ENCODE measurements at places on chromosomes 7 and 10.

DNA sequence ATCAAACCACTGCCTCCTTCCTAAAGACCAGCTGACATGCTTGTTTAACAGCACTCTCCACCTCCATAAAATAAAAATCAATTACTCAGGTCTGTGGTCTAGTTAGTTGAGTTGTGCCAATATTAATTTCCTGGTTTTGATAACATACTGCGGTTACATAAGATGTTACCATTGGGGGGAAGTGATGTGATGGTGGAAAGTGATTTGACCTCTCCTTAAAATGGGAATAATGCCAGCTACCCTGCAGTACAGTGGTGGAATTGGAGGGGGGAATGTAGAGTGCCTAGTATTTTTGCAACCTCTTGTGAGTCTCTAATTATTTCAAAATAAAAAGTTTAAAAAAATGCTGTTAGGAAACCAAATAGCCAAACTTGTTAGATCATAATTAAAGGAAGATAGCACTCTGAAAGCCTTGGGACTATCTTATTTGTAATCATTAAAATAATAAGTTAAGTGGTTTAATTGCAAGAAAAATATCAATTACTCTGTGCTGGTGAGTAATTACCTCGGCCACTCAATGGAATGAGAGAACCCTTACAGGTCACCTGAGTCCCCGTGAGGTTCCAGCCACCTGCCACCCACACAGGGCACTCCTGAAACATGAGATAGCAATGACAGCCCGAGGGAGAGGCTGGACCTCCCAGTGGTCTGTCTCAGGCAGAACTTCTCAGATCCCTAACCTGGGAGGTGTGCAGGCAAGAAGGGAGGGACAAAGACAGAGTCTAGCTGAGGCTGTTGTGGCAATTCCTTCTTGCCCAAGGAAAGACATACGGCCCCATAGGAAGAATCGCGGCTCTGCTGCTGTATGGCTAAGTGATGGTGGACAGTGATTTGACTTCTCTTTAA lies 94.1 kb downstream of the SH3PXD2A start:
- no peak for DNase-seq

- DNase-seq, result no peak
Observed at GRCh38 chr10:34489973-34490745, 324.9 kb downstream of the PARD3 start.

GRCh38 chr7:130941322-130942210 lies 207.6 kb upstream of the KLF14 start:
- no peak for DNase-seq

DNA sequence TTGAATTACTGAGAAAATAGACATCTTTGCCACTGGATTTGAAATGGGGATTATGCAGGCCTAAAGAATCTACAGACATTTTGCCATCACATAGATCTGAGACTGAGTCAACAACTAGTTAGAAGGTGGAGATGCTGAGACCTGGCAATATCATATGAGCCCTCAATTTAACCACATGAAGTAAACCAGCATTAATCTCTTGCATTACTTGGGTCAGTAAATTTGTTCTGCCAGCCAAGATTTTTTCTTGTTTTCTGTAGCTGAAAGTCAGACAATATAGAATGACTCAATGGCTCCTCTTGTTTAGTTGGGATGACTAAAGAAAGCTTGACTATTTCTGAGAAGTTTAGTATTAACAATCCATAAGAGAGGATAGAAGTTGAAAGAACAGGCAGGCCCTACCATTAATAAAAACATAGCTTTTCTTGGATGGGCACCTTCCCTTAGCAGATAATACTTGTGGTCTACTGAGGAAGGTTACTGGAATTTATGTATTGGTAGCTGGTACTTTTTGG lies 396.7 kb upstream of the SORCS1 start:
- DNase-seq, result no peak

- DNase-seq, result no peak
Observed at GRCh38 chr7:28748346-28748745, 209.8 kb downstream of the TRIL start.

GRCh38 chr7:494906-495305 lies 24.7 kb downstream of the PDGFA start:
- DNase-seq, result no peak

DNA sequence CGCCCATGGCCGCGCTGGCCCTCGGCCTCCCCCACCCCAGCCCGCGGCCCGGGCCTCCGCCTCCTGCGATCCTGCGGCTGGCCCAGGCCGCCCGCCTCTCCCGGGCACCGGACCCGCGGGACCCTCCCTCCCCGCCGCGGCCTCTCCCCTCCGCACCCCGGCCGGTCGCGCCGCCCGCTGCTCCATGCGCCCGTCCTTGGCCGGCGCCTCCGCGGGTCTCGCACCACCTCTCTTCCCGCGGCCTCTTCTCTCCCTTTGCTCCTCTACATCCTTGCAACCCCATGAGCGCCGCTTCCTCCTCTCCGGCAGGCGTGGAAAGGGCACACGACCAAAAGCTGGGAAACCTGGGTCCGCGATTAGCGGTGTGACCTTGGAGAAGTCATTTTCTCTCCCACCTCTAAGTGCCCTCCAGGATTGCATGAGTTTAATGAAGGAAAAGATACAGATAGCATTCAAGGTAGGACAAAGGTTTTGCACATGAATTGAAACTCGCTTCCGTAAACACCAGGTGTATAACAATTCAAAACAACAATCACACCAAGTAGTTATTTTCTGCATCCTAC lies 448 bp upstream of the SRPK2 start:
- DNase-seq, result peak; percentile 7

- DNase-seq, result no peak
Observed at GRCh38 chr10:3353235-3353634, 180.7 kb upstream of the PITRM1 start.

DNA sequence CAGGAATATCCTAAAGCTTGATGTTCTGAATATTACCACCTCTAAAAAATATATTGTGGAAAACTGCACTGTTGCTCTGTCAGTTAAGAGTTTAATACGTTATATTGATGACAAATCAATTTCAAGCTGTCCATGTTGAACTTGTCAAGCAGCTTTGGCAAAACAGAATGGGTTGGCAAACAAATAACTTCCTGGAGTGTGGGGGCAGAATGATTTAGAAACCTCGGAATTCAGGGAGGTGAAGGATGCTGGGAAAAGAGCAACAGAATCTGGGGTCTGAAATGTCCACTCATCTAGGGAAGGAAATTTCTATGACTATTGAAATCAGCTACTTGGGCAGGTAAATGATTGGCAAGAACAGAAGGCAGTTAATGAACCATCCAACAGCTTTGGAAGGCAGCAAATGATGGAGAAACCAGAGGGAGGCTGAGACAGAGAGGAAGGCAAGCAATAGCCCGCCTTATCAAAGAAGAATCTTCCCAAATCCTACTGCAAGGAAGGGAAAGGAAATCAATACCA lies 95.1 kb upstream of the PALS2 start:
- no peak for DNase-seq

GRCh38 chr10:103525901-103526300 lies 32.4 kb downstream of the NEURL1 start:
- DNase-seq, result no peak

DNA sequence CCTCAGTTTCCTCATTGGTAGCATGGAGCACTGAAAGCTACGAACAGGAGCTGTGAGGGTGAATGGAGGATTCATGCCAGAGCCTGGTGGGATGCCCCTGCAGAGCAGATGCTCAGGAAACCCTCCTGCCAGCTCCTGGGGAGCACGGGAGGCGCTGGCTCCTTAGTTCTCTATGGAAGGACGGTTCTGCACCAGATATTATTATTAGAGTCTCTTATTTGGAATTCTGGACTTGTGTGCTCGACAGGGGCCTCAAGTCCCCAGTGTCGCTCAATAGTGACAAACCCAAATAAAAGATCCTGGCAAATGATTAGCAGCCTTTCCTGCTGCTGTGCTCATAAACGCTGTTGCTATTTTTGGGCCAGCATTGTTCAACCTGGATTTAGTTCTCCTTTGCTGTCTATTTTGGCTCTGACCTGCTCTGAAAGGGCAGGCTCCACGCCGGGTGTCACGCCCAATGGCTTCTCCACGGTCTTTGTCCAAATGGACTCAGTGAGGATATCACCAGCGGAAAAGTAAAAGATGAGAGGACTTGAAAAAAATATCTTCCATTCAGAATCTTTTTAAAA lies 23.0 kb upstream of the KLF6 start:
- no peak for DNase-seq

DNA sequence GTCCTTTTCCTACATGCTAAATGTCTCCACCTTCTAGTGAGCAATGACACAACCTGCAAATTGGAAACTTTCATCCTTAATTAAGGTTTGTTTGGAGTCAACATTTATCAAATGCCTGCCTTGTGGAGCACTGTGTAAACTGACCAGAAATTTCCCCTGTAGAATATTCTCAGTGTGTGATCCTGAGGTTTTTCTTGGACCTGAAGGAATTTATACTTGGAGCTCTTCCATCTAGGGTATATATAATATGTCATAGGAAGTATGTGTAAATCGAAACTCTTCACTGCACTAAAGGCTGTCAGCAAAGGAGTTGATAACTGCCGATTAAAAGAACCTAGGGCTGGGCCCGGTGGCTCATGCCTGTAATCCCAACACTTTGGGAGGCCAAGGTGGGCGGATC lies 152.4 kb downstream of the NSUN6 start:
- DNase-seq, result no peak

Measured in stimulated activated CD4-positive, alpha-beta T cell treated with anti-CD3 and anti-CD28 coated beads, Interleukin-15, amount 100 ng/mL, for 1 hour (primary cell).